ENCODE measurements at places on chromosomes 7 and 10.

GRCh38 chr7:116969371-116969902 is 16.1 kb downstream of the ST7 start:
- no peak for DNase-seq

DNA sequence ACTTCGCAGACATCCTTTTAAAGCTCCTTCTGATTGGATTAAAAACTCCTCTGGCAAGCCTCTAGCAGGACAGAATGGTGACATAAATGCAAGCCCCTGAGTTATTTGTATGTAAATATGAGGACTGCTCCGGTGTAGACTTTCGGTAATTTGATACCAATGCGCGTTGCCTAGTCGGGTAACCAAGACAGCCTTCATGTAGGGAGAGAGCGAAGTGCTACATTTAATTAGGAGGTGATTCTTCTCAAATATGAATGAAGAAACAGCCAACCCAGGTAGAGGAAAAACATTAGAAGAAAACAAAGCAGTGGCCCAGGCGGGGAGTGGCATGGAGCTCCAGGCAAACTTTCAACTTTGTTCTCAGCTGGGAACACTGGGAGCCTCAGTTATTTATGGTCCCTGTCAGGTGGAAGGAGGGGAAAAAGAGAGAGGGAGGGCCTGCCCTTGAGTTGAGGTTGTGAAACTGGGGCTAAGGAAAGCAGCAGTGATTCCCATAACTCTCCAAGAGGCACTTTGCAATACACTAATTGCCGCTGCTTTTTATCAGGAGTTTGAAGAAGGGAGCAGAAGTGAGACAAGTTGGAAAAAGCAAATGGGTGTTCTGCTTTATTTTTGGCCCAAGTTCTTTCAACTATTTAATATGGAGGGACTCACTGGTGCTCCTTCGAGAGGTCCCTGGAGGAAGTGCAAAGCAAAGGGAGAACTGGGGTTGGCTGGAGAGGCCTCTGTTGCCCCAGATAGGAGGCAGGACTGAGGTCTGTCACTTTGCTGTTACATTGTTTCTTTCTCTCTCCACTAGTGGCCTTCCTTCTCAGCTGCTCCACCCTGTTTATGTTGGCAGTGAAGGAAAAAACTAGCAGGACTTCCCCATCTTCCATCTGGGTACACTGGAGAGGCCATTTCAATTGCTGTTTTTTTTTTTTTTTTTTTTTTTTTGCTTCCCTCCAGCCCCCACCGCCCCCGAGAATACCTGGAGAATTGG is 234.6 kb upstream of the CCDC6 start:
- DNase-seq, result no peak

- no peak for DNase-seq
Observed at GRCh38 chr10:80642661-80643060, 105.0 kb downstream of the SH2D4B start.

DNA sequence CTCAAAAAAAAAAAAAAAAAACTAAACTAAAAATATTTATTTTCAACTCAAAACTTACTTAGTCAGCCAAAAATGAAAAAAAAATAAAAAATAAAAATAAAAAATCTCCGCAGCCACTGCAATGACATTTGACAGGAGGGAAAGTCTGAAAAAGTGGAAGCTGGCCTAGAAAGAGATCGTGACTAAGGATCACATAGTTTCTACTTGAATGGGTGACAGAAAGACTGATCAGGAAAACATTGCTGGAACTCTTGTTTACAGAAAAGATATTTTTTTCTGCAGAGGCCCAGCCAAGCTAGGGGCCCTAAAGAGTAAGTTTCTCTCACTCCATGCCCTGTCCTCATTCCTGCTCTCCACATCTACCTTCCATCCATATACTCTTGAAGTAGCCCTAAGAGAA is 92.8 kb upstream of the KCND2 start:
- no peak for DNase-seq

- no peak for DNase-seq
Observed at GRCh38 chr7:95472581-95473161, 13.1 kb upstream of the ASB4 start.

- DNase-seq, result no peak
Observed at GRCh38 chr7:101739775-101740398, 77.5 kb upstream of the CUX1 start.

DNA sequence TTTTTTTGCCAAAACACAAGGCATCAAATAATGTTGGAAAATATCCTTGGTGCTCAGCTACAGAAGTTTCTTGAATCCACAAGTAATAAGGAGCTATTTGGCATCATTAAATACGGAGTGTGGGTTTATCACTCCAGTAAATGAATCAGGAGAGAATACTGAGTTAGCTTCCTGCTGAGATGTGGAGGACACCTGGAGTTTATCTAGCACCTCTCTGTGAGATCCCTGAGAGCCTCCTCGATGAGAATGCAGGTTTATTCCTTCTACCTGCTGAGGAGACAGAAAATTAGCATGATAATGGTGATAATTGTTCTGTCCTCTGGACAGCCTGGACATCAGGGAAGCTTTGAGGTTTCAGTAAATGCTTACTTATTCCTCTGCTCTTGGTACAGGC is 40.5 kb downstream of the NRG3 start:
- DNase-seq, result no peak

DNA sequence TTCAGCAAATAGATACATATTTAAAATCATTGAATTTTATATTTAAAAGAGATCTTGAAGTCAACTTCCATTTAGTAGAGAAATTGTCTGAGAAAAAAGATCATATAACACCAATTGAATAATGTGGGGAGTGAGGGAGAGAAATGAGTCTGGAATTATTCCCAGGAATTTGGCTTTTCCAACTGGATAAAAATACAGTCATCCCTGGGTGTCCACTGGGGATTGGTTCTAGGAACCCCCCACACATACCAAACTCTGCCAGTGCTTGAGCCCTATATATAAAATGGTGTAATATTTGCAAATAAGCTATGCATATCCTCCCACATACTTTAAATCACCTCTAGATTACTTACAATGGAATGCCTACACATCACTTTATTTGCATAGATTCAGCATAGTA is 162.8 kb upstream of the SEMA3C start:
- no peak for DNase-seq

- no peak for DNase-seq
Observed at GRCh38 chr10:88082806-88083596, 219.6 kb downstream of the PTEN start.

DNA sequence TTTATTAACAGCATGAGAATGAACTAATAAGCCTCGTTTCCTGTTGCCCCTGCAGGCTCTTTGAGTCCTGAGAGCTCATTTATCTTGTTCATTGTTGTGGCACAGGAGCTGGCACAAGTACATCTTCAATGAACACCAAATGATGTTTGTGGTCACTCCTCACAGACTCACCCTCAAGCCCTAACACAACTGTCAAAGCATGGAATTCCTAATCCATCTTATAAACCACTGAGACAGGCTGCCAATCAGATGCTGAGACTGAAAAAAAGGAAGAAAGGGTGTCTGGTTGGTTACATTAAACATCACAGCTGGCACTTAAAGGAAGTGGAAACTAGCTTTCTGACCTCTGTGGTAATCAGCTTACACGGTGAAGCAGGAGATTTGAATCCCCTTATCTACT is 7.7 kb upstream of the CCDC172 start:
- DNase-seq, result no peak

DNA sequence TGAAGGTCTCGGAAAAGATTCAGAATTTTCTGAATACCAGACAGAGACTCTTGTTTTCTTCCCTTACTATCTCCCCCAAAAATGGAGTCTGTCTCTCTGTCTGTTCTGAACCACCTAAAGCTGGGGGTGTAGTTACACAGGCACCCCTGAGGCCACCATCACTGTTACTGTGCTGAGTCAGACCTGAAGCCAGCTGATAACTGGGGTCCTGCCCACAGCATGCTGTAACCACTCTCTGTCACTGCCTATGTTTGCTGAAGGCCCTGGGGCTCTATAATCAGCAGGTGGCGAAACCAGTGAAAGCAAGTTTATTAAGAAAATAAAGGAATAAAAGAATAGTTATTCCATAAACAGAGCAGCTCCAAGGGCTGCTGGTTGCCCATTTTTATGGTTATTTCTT is 575.2 kb upstream of the POT1 start:
- no peak for DNase-seq

DNA sequence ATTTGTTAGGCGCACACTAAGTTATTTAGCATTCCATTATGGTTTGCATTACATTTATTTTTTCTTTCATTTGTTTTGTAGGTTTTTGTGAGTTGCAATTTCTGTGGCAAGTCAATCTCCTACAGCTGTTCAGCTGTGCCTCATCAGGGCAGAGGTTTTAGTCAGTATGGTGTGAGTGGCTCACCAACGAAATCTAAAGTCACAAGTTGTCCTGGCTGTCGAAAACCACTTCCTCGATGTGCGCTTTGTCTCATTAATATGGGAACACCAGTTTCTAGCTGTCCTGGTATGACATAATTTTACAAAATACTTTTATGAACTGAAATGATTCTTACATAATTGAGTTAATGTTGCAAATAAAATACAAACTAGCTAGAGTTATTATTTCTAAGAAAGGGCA is 29.5 kb downstream of the MIOS start:
- DNase-seq, result no peak

DNA sequence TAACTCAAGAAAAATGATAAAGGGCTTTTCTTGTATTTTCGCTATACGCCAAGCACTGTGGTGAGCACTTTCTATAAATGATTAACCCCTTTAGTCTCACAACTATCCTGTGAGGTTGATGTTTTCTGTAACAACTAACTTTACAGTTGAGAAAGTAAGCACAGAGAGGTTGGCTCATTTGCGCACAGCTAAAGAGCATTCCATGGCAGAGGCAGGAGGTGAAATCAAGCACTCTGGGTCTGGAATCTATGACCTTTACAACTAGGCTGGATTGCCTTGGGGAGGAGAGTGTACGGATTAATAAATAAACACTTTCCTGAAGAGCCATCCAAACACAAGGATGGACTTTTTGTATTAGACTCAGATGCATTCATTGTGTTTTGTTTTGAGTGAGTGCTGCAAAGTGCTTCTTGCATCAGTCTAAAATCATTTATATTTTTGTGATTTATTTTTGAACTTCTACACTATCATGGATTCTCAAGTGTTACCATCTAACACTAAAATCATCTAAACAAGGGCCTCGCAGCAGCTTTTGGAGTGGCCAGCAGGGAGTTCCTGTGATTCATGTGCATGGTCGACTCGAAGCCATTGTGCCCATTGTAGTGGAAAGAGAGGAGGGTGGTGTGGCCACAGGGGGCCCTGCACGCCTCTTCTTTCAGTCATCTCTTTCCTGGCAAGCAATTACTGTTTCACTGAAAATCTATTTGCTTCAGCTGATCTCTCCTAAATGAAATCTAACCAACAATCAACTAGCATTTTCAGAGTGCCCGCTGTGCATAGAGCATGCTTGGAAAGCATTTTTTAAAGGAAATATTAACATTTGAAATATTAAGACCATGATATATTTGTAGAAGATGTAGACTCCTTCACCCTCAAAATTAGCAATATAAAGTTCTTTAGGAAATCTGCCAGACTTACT is 633.4 kb upstream of the COBL start:
- no peak for DNase-seq

DNA sequence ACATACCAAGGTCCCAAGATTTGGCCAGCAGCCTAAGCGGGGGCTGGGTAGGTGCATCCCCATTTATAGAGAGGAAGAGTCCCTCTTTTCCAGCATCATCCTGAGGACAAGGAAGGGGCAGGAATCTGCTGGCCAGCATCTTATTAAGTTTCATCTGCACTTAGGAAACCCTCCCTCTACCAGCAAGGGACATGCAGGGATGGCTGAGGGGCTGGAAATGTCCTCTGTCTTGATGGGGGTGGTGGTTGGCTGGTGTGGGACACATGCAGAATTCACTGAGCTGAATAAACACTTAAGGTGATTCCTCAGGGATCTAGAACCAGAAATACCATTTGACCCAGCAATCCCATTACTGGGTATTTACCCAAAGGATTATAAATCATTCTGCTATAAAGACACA is 42.1 kb downstream of the NOD1 start:
- no peak for DNase-seq

GRCh38 chr10:5606321-5606720 is 60.1 kb downstream of the ASB13 start:
- DNase-seq, result no peak

DNA sequence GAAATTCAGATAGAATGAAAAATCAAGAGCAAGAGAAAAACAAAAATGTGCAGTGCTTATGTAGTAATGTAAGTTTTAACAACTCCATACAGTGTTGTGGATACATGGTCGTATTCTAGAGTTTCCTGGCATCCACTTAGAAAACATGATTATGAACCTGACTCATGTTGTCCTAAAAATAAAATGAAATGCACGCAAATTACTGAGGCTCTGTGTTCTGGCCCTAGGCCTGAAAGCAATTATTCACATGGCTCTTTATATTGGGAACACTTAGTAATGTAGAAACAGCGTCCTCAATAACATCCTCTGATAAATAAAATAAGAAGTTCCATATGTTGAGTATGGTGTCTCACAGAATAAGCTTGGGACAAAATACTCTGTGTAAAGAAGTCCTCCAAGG is 200.2 kb upstream of the SEMA3E start:
- no peak for DNase-seq

- DNase-seq, result no peak
Observed at GRCh38 chr10:21508706-21509331, 16.7 kb downstream of the SKIDA1 start.

DNA sequence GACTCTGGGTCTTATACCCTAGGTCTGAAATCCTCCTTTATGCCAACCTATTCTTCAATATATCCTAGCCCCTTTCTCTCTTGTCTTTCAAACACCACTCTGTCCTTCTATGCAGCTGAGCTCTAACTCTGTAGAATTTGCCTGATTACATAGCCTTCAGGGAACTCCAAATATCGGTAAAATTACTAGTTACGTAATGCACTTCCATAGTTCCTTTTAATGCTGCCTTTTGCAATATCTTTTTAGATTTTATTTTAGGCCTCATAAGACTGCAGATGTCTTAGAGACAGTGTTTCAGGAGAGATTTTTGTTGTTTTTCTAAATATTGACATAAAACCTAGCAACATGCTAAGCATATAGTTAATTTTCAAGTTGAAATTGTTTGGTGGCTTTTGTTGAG is 924.8 kb downstream of the CNTNAP2 start:
- DNase-seq, result no peak

DNA sequence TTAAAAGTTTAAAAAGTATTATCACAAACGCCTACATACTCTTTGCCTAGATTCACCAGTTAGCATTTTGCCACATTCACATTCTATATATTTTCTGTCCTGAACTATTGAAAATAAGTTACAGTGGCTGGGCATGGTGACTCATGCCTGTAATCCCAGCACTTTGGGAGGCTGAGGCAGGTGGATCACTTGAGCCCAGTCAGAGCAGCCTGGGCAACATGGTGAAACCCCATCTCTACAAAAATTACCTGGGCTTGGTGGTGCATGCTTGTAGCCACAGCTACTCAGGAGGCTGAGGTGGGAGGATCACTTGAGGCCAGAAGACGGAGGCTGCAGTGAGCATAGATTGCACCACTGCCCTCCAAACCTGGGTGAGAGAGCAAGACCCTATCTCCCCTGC is 5.3 kb downstream of the ARPC1A start:
- no peak for DNase-seq
